ENCODE measurements at places on chromosomes 5 and 9.

- DNase-seq = no peak
Measured at GRCh38 chr9:107952773-107953172, 463.2 kb upstream of the KLF4 start.

- DNase-seq = no peak
Measured at GRCh38 chr5:151067632-151068432, 13.0 kb downstream of the TNIP1 start.

DNA sequence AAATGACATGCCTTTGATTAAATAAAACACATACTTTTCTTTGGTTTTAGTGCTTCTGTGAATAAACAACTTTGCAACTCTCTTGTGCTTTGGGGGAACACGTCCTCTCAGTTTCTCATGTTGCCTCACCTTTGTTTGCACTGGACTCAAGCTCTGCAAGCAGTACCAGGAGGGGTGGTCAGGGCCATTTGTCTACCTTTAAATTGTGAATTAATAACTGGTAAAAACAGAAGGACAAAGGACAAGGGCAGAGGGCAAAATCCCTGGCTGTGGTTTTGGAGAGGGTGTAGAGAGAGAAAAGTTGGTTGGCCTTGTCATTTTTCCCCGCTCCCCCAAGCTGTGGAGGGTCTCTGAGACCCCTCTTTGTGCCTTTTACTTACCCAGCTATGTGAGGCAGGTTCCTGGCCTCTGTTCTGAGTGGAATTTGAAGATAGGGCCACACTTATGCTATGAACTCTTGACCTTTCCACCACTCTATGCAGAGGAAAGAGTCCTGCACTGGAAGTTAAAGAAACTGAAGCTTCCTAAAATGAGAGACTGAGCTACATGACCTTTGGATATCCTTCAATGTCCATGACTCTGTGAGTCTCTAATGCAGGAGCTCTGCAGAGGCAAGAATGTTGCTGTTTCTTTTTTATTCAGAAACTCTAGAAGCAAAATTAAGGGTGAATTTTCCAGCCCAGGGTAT is 55.1 kb upstream of the MOCS2 start:
- DNase-seq = no peak

- no peak for DNase-seq
Measured at GRCh38 chr9:11149065-11149464, 536.3 kb upstream of the PTPRD start.

- DNase-seq = no peak
Measured at GRCh38 chr5:27832886-27833285, 794.5 kb upstream of the CDH9 start.

- DNase-seq = no peak
Measured at GRCh38 chr5:17004441-17005106, 68.5 kb upstream of the MYO10 start.

DNA sequence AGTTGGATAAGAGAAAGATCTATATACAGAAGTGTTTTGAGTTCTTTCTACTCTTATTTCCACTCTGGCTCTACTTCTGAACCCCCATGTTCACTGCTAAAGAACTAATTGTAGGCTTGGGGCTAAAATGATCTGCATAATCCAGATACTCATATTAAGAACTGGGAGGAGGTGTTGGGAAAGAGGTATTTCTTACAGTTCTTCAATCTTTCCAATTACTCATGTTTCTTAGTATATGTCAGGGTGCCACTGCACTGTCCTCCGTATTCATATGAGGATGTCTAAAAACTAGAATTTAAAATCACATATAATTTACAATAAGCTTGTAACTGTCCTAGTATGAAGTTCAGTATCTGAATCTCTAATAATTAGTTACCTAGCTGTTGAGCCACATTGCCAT is 12.7 kb downstream of the NIPBL start:
- no peak for DNase-seq

DNA sequence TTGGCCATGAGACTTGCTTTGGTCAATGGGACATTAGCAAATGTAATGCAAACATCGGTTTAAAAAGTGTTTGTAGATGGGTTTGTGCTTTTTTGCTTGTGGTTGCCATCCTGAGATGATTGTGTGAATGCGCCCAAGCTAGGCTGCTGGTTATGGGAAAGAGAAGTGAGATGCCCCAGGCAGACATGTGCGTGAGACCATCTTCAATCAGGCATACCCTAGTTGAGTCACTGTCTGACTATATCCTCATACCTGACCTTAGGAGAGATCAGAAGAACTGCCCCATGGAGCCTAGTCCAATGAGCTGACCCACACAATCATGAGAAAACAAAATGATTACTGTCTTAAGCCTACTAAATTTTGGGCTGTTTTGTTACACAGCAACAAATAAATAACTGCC is 36.8 kb upstream of the ZNF608 start:
- no peak for DNase-seq

DNA sequence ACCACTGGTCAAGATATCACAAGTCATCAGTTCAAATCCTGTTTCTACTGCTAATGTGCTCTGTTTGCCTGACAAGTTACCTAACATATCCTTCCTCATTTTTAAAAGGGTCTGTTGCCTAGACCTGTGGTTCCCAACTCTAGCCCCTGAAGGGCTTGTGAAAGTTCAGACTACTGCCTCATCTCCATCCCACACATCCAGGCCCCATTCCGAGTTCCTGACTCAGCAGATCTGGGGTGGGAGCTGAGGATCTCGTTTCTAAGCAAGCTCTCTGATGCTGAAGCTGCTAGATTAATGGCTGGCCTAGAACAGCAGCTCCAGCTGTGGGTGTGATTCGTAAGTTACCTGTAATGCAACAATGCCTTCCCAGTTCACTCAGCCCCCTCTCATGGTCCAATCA is 32.5 kb downstream of the S1PR3 start:
- no peak for DNase-seq
